ENCODE measurements at places on chromosomes 11 and 22.

DNA sequence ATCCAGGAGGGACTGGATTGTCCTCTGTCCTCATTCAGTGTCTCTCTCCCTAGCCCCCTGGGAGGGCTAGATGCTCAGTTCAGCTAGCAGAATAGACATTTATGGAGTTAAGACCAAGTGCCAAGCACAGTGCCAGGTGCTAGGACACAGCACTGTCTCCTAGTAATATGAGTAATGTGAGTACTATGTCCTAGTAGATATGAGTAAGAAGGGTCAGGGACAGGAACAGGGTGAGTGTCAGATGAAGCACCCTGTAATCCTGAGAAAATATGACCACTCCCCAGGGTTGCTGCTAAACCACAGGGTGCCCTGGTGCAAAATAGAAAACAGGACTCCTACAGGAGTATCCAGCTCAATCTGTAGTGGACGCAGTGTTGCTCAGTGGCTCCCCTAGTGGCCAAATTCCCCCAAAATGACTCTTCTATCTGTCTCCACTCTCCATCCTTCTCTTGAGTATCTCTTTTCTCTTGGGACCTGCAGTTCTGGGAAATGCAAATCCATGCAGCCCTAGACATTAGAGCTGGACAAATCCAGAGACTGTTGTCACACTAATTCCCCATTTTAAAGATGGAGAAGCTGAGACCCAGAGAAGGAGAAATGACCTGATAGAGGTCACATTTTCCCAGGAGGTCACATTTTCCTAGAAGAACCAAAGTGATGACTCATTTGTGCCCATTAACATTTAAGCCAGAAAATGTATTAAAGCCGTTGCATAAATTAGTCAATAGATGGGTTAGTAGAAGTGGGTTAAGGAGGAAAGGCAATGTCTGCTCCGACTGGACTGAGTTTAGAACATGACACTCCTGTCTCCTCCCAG lies 214.3 kb downstream of the NXPE2 start:
- DNase-seq: no peak

DNA sequence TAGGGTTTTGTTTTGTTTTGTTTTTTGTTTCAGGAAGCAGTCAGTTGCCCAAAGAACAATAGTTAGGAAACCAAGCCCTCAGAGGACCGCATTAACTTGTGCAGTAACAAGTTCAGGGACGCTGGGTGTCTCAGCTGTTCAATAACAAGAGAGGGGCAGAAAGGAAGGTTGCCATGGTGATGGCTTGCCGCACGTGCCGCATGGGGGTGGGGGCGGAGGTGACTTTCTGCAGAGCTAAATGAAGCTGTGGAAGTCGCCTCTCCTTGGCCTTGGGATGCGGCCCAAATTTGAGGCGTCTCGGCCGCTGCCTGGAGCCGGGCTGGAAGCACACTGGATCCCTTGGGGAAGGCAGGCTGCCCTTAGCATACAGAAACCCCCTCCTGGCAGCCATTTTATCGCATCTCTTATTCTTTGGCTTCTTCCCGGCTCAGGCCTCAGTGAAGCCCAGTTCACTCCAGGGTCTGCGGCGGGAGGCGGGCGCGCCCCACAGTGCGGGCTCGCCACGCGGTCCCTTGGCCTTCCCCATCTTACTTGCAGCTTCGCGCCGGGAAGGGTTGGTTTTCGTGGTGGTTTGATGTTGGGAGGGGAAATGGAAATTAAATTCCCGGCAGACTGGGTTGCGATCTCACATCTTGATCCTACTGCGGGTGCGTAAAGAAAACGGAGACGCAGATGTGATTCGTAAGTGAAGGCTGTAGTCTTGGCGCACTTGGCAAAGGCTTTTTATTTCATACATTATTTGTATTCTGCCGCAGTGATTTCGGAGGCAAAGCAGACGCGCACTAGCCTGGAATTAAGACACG lies 94.3 kb downstream of the SLC17A6 start:
- no peak for DNase-seq

GRCh38 chr11:71332447-71332846 lies 80.1 kb upstream of the SHANK2 start:
- DNase-seq: no peak

DNA sequence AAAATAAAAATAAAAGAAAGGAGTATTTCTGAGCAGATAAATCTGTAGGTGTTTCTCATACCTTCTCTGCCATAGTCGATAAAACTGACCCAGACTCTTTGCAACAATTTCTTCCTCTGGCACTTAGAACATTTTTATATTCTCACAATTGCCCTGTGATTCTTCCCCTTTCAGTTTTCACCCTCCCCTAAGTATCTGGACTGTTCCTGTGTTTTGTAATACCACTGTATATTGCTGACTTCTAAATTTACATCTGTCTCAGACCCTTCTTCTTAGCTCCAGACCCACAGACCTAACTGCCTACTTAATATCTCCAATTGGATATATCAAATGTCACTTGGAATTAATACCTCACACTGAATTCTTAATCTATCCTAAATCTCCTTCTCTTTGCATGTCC lies 133.4 kb upstream of the DDI1 start:
- no peak for DNase-seq

- DNase-seq: no peak
These were observed 1496.4 kb downstream of the TBC1D22A start for GRCh38 chr22:48258811-48259210.

DNA sequence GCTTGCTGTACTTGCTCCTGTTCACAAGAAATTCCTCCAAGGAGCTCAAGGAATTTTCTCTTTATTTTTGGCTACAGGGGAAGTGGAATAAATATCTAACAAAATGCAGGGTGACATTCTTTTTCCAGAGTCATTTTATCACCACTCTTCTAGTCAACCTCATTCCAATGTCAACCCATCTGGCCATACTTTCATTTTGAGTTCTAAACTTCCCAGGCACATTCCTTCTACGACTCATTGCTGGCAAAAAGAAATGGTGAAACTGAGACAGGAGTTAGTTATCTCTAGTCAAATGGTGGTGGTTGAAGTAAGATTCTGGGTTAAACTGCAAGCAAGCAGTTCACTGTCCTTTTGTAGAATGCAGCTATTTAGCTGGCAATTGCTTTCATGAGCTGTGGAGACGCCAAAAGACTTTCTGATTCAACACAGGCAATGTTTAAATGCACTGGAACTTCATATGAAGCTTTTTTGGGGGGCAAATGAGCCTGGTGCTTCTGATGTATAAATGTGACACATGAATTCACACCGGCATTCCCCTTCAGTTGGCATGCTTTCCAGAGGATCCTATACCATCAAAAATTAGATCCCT lies 304.6 kb downstream of the CADM1 start:
- DNase-seq: no peak

DNA sequence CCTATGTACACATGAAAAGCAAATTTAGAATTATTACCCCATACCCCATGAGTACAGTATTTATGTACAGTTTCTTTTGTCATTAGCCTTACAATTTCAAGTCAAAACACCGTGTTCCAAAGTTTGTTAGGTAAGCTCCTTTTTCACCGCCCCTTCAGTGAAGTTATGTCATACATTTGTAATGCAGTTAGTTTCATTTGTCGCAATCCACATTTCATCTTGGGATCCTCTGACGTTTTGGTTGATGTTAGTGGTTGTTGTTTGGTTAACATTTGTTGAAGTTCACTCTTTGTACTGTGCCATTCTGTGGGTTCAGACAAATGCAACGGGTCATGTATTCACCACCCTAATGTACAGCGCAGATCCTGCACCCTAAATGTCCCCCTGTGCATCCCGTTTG lies 45.2 kb downstream of the ARHGEF12 start:
- no peak for DNase-seq

GRCh38 chr22:42959576-42960509 lies 55.1 kb downstream of the PACSIN2 start:
- no peak for DNase-seq

GRCh38 chr22:37086184-37086583 lies 23.3 kb downstream of the TMPRSS6 start:
- DNase-seq: no peak

GRCh38 chr11:88354912-88355311 lies 17.4 kb upstream of the CTSC start:
- DNase-seq: no peak

GRCh38 chr11:60100516-60100915 lies 12.1 kb downstream of the MS4A2 start:
- DNase-seq: no peak

GRCh38 chr11:1055109-1055703 lies 18.7 kb upstream of the MUC6 start:
- DNase-seq: no peak

DNA sequence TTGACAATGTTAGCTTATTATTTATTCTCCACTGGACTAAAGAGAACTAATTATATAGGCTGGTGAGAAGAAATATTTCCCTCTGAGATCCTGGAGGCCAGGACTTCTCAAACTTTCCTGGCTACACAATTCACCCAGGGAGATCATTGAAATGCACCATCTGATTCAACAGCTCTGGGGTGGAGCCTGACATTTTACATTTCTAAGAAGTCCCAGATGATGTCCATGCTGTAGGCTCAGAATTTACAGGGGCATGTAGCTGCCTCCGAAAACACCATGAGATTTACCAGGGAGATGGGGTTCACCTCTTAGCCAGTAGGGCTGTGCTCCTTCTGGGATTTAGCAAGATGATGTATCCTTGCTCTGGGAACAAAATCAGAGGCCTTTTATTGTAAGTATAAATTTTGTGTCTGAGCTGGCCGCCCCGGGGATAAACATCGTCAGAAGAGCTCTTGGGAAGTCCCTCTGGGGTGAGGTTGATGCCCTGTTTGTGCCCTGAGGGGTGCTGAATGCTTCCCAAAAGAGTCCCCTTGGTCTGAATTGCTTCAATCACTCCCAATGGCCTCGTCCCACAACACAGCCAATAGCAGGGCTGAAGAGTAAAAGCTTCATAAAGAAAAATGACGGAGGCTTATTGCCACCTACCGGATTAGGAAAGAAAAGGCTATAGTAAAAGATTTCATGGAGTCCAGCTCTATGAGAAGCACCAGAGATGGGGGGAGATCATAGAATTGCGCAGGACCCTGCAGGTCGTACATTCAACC lies 33.4 kb upstream of the API5 start:
- DNase-seq: no peak

GRCh38 chr11:129225190-129225589 lies 33.1 kb upstream of the ARHGAP32 start:
- DNase-seq: no peak

GRCh38 chr11:125968354-125968753 lies 22.5 kb downstream of the VSIG10L2 start:
- no peak for DNase-seq

DNA sequence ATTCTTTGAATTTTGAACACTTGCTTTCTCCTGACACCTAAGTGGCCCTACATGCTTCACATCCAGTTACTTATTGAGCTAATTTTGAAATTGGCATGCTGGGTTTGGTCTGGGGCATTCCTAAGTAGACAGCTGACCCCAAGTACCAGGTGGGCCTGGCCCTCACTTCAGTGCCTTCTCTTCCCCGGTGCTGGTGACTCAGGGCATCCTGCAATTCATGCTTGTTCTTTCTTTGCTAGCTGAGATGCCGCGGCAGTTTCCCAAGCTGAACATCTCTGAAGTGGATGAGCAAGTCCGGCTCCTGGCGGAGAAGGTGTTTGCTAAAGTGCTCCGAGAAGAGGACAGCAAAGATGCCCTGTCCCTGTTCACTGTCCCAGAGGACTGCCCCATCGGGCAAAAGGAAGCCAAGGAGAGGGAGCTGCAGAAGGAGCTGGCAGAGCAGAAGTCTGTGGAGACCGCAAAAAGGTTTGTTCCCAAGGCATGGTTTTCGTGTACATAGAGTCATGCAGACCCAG lies 6.3 kb downstream of the AMPD3 start:
- no peak for DNase-seq

DNA sequence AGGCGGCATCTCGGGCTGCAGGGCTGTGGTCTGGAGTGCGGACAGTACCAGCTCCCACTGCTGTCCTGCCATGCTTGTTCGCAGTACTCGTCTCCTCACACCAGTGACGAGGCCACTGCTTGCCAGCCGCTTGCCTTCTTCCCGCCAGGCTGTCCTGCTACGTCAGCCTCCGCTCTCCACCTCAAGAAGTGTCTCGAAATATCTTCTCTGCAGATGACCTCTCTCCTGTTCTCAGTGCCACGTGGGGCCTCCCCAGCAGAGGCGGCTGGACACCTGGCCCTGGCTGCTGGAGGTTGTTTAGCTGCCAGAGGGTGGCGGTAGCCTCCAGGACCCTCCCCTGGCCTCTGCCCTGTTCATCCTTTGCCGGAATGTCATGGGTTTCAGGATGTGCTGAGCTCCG lies 3.1 kb upstream of the CCDC188 start:
- DNase-seq: no peak

DNA sequence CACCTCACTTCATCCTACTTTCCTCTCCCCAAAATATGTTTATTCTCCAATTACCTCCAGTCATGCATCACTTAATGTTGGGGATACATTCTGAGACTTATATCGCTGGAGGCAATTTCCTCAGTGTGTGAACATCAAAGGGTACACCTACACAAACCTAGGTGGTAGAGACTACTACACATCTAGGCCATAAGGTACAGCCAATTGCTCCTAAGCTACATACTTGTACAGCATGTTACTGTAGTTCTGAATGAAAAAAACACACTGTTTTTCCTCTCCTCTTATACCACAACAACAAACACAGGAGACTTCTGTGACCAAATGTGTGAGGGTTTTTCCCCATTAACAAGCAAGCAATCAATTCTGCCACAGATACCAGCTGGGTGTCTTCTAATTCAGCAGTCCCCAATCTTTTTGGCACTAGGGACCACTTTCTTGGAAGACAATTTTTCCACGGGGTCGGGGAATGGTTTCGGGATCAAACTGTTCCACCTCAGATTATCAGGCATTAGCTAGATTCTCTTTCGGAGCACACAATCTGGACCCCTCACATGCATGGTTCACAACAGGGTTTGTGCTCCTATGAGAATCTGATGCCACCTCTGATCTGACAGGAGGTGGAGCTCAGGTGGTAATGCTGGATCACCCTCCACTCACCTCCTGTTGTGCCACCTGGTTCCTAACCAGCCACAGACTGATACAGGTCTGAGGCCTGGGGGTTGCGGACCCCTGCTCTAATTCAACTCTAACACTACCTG lies 5.2 kb downstream of the KLHL22 start:
- DNase-seq: no peak

DNA sequence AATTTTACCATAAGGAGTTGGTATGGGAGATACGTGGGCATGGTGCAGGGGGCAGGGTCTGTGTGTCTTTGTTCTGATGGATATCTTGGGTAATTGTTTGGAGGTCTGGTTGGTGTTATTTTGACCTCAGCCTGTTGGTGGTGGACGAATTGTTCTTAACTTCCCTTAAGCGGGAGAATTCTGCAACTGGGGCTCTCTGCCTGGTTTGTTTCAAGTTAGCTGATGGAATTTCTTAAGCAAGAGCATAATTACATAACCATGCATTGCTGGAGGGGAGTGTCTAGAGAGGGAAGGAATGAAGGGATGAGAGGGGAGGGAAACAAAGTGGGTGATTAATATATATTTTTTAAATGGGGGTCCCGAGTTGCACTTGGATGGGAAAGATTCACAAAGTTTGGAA lies 908.5 kb upstream of the RAG2 start:
- DNase-seq: no peak
